ENCODE measurements at places on chromosomes 7 and 10. TPM values are rescaled to one million over a fixed set of nuclear protein-coding genes. Genes with fewer than 3 reads are reported as not detected.

DNA sequence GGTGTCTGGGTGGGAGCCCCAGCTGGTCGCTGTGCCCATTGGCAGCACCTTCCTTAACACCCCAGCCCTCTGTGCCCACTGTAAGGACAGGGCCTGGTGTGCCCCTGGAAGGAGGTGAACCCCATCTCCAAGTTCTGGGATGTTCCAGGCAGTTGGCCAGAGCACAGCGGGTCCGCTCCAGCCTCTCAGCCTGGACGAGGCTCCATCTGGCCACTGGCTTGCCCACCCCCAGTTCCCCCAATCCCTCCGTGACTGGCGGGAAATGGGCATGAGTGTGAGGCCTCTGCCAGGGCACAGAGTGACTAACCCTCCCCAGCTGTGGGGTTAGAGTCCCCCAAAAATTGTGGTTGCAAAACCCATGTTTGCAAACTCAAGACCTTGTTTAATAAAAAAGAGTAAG lies 15.6 kb downstream of the GRIFIN start:
- no peak for DNase-seq

GRCh38 chr7:157898261-157898660 lies 561.5 kb downstream of the DNAJB6 start:
- DNase-seq: no peak

DNA sequence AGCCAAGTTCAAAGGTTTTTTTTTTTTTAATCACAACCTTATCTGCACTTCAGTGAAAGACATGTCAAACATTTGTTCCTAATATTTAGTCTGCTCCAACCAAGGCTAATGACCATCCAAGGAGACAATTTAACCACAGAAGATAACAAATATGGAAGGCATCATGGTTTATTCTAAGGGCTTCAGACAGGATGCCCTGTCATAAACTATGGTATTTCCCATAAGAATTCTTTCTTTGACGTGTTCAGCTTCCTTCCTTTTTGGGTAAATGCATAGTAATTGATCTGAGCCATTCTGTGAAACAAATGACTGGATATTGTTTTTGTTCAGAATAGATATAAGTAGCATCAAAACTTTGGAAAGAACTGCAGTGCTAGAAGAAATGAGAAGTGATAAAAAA lies 326.5 kb upstream of the AOAH start:
- no peak for DNase-seq

DNA sequence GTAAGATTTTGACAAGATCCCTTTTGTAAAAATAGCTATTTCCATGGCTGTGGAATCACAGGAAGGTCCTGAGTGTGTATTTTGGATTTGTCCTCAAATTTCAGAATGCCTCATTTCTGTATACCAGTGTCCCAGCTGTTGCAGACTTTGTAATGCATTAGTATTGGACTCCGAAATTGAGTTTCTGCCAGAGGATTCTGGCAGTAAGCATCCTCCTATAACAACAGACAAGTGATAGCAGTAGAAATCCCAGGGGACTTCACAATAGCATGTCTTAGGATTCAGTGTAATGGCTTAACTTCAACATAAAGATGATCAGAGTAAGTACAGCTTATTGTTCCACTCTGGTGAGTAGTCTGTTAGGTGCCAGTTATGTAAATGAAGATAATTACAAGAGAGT lies 104.6 kb downstream of the FOXP2 start:
- no peak for DNase-seq

- DNase-seq: no peak
Observed at GRCh38 chr10:28147706-28148105, 148.8 kb upstream of the ODAD2 start.

GRCh38 chr10:122508021-122508420 lies 46.7 kb downstream of the HTRA1 start:
- no peak for DNase-seq

- no peak for DNase-seq
Observed at GRCh38 chr7:36430186-36430585, 40.5 kb downstream of the ANLN start.

GRCh38 chr10:69407621-69408301 lies 9.0 kb downstream of the TACR2 start:
- DNase-seq: no peak

GRCh38 chr7:19957664-19958063 lies 184.2 kb upstream of the TMEM196 start:
- no peak for DNase-seq

DNA sequence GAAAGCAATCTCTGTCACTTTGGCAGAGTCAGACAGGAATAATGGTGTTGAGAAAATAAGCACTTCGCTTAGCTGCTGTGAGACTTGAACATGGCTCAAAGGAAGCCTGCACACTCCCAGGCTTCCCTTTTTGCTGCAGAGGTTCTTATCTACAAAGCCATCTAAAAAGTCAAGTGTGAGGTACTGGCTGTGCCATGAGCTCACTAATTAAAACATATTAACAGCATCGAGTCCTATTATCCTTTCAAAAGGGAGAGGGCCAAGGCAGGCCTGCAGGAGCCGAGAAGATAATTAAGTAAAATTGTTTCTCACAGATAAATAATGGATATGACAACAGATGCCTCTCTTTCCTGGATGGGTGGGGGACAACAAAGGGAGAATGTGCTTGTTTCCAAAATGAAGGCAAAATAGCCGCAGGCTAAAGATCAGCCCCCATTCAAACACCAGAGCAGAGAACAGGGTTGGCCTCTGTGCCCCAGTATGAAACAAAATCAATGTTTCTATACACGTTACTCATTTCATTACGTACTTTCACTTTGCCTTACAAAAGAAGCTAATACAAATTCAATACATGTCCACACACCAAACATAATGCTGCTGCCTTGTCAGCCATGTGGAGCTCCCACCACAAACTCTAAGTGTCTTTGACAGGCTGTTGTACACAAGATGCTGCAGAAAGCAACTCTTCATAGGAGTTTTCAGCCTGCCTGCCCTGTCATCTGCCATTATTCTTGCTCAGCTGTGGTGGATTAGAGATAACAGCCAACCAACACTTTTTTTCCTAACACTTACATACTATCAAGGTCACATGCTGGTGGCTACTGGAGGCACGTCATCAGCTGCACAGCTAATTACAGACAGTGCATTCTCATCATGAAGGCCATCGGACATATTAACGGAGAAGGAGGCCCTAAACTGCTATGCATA lies 55.3 kb downstream of the ELAPOR2 start:
- DNase-seq: no peak

GRCh38 chr7:7434329-7434728 lies 101.3 kb downstream of the COL28A1 start:
- DNase-seq: no peak

DNA sequence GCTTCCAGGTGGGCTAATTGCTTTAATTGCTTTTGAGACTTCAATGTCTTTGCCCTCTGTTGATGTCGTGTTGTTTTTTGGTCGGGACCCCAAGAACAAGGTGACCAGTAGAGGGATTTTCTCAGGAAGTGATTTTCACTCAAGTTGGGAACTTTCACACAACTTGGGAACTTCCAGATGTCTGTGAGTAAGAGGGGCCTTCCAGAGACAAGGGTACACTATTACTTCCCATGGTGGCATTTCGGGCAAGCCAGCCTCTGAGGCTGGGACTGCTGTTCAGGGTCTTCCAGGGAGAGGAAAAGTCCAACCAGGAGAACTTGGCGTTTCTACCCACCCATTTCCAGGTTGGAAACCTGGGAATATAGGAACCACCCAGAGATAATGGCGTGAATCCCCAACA lies 170.0 kb upstream of the CDCA7L start:
- no peak for DNase-seq

DNA sequence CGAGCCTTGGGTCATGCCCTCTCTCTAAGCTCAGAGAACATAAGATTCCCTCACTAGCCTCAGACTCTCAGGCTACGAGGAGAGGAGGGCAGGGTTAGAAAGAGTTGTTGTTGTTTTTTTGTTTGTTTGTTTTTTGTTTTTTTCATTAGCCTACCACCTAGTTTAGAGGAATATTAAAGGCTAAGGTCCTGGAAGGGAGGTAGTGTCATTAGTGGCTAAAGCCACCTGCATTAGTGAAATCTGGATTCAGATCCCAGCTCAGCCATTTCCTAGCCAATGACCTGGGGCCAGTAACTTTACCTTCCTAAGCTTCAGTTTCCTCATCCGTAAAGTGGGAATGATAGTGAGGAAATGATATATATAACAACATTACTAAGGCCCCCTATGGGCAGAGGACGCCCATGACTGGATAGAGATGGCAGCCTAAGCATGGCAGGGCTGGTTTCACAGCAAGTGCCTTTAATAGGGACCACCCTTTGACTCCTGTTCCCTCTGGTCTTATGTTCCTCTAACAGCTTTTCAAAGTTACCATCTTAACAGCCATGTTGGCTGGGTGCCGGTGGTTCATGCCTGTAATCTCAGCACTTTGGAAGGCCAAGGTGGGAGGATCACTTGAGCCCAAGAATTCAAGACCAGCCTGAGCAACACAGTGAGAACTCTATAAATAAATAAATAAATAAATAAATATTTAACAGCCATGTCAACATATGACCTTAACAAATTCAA lies 5.1 kb downstream of the DDIT4 start:
- no peak for DNase-seq

DNA sequence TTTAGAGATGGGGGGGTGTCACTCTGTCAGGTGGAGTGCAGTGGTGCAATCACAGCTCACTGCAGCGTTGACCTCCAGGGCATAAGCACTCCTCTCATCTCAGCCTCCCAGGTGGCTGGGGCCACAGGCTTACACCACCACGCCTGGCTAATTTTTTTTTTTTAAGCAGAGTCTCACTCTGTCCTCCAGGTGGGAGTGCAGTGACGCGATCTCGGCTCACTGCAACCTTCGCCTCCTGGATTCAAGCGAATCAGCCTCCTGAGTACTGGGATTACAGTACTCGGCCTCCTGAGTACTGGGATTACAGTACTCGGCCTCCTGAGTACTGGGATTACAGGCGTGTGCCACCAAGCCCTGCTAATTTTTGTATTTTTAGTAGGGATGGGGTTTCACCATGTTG lies 23.6 kb upstream of the PPIA start:
- DNase-seq: no peak

DNA sequence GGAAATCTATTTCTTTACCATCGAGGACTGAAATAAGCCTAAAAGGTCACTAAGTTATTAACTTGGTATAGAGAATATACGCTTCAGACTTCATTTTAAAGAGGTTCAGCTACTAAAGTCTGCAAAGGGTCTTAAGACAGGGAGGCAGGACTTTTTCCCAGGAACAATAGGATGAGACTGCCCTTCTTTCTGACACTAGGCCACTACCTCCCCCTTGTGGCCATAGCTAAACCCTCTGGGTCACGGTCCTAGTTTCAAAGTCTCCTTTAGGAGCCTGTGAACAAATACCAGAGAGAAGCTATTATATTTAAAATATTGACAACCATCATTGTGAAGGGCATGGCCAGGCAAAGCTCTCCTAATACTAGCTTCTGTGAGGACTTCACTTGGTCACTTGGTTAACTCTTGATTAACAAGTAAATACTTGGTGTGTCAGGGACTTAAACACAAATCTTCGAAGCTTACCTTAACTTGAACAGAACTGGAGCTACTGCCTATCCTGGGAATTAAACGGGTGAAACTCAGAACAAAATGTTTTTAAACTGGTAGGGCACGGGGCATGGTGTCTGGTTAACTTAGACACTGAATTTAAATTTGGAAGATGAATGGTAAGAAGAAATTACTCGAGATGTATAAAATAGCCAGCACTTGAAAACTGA lies 75.6 kb downstream of the CCDC6 start:
- DNase-seq: no peak

DNA sequence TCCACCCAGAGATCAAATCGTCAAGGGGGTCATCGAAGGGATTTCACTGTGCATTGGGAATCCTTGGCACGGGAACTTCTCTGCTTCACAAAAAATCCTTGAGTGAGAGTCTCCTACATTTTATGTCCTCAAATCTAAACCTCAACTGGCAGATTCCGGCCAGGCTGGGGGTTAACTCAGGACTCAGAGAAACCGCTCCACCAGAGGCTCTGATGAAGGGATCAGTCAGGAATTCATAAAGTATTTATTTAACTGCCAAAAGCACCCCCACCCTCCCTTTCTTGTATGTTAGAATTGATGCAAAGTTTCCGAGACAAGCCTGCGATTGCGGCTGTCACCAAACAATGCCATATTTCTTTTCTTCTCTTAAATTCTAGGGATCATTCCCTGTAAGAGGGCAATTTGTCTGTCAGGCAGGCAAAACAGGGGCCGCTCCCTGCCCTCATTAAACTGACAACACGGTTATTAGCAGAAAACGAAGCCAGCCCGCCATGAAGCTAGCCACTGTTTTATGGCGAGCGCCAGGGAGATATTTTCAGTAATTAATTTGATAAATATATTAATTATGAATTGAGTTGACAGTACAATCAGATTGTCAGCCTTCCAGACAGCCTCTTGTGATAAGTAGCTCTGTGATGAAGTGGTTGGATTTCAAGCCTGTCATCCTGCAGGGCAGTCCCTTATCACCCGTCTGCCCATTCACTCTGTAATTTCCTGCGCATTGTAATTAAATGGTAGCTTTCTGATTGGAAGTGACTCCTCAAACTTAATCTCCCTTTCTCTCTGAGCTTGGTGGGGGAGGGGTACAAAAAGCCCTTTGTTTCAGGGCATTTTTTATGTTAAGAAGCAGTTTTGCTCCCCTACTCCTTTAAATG lies 153.0 kb upstream of the GPR26 start:
- no peak for DNase-seq

- DNase-seq: no peak
Observed at GRCh38 chr7:44347546-44348114, 22.2 kb upstream of the CAMK2B start.

DNA sequence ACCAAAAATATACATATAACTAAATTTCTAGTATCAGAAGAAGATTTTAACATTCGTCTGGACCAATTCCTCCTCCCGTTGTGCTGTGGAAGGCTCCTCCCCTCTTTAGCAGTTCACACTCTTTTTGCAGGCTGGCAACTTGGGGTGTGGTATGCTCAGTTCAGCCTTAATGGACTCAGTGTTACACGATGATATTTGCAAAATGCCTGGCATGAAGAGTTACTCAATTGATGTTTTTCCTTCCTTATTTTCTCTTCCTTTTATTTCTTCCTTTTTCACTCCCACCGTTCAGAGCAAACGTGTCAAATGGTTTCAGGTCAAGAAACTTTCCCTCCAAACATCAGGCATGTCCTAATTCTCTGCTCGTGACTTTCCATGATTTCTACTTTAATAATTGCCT lies 248.3 kb downstream of the PHF14 start:
- DNase-seq: no peak

Gene LRRD1
- 0.24 TPM for polyA plus RNA-seq

Gene POMZP3
- 16.3 TPM for polyA plus RNA-seq

Gene C7orf57
- polyA plus RNA-seq: 0.89 TPM

Gene TEX36
- not detected for polyA plus RNA-seq

Gene OR6V1
- not detected for polyA plus RNA-seq

Gene OR9A4
- not detected for polyA plus RNA-seq

Gene NPY4R2
- polyA plus RNA-seq: not detected

Gene FAM221A
- polyA plus RNA-seq: 3.8 TPM

Gene SPDYE11
- polyA plus RNA-seq: 0.32 TPM

Gene AGAP6
- polyA plus RNA-seq: 16.0 TPM

Gene NEUROD6
- not detected for polyA plus RNA-seq

Gene PYROXD2
- polyA plus RNA-seq: 17.7 TPM

Gene PRKG1
- polyA plus RNA-seq: 21.2 TPM

Gene CNOT4
- polyA plus RNA-seq: 40.1 TPM

Gene ITIH2
- 0.16 TPM for polyA plus RNA-seq

Gene FFAR4
- 0.08 TPM for polyA plus RNA-seq

Measured in left renal pelvis (tissue), 4 donors.